MG63 (cell line): ENCODE measurements at places on chromosomes 1 and 21. TPM values are rescaled to one million over a fixed set of nuclear protein-coding genes. Genes with fewer than 3 reads are reported as not detected.

APCS gene
- total RNA-seq = not detected in 2 replicates

LCE2B gene
- total RNA-seq = not detected in 2 replicates

PLEKHN1 gene
- 0.56 TPM in 1 of 2 replicates, not detected in the other for total RNA-seq

OR2T35 gene
- total RNA-seq = not detected in 2 replicates

ARHGEF16 gene
- 0.13 TPM in 1 of 2 replicates, not detected in the other for total RNA-seq

POGZ gene
- 4.2 and 5.7 TPM in 2 replicates for total RNA-seq

PTGFR gene
- 11.1 and 22.3 TPM in 2 replicates for total RNA-seq

TNFRSF4 gene
- not detected in 2 replicates for total RNA-seq

ZFP69 gene
- 2.6 and 2.8 TPM in 2 replicates for total RNA-seq

TCHH gene
- total RNA-seq = 0.10 TPM in 1 of 2 replicates, not detected in the other

ROR1 gene
- 1.4 and 2.3 TPM in 2 replicates for total RNA-seq

KCNJ15 gene
- total RNA-seq = not detected in 2 replicates

CYP4A22 gene
- not detected in 2 replicates for total RNA-seq

SH2D1B gene
- not detected in 2 replicates for total RNA-seq

CELA3B gene
- not detected in 2 replicates for total RNA-seq

OR2M3 gene
- total RNA-seq = not detected in 2 replicates

HENMT1 gene
- 12.3 and 20.2 TPM in 2 replicates for total RNA-seq

CLCNKB gene
- not detected in 2 replicates for total RNA-seq

MYCL gene
- 0.07 and 0.25 TPM in 2 replicates for total RNA-seq

NPR1 gene
- 0.33 TPM in 1 of 2 replicates, not detected in the other for total RNA-seq

PODN gene
- 0.10 TPM in 1 of 2 replicates, not detected in the other for total RNA-seq

SPRR2B gene
- total RNA-seq = not detected in 2 replicates

OR2G6 gene
- total RNA-seq = not detected in 2 replicates

RAB25 gene
- not detected in 2 replicates for total RNA-seq

HSF2BP gene
- total RNA-seq = 2.4 and 6.4 TPM in 2 replicates

CLSTN1 gene
- total RNA-seq = 31.7 and 43.6 TPM in 2 replicates

ANXA9 gene
- 0.46 TPM in 1 of 2 replicates, not detected in the other for total RNA-seq

S100B gene
- not detected in 2 replicates for total RNA-seq
